ENCODE measurements at places on chromosomes 4 and X. TPM values are rescaled to one million over a fixed set of nuclear protein-coding genes. Genes with fewer than 3 reads are reported as not detected.

ARR3 gene
- not detected for total RNA-seq

LDB2 gene
- not detected for total RNA-seq

CORIN gene
- not detected for total RNA-seq

IQSEC2 gene
- total RNA-seq = 49.3 TPM

MAGEB17 gene
- total RNA-seq = not detected

YIPF6 gene
- 46.1 TPM for total RNA-seq

NAP1L5 gene
- 0.28 TPM for total RNA-seq

DNA sequence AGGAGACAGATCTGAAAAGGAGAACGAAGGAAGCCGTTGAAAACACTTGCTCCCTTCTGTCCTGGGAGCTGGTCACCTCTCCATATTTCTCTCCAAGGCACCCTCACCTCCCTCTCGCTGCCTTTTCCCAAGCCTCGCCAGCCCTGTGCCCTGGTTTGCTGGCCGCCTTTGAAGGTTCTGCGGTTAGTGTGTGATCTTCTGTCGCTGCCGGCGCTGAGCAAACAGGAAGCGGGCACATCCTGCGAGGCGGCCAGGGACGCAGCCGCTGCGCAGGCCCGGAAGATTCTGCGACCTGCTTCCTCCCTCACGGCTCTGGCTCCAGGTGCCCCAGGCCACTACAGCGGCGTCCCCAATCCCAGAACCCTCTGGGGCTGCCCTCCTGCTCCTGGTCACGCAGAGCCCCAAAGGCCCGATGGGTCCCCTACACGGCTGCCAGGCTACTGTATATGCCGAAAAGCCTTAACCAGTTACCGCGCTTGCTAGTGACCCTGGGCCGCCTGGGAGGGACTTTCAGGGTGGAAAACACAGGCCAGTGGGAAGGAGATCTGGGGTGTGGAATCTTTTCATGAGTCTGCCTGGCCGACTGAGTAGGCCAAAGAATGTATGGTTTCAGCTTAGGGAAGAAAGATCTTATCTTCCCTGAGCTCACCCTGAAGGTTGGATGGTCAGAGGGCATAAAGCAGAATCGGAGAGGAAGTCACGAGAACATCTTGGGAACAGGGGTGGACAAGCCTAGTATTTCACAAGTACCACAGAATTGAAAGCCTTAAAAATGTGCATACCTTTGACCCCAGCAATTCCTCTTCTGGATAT lies 2.3 kb upstream of the SASH3 start:
- peak; percentile 66 for DNase-seq

GRCh38 chrX:103211012-103211715 lies 3.7 kb upstream of the BEX4 start:
- DNase-seq = no peak

GRCh38 chr4:62487016-62487415 lies 1286.9 kb downstream of the ADGRL3 start:
- DNase-seq = no peak

GRCh38 chrX:149908308-149908707 lies 21.1 kb upstream of the HSFX4 start:
- no peak for DNase-seq

DNA sequence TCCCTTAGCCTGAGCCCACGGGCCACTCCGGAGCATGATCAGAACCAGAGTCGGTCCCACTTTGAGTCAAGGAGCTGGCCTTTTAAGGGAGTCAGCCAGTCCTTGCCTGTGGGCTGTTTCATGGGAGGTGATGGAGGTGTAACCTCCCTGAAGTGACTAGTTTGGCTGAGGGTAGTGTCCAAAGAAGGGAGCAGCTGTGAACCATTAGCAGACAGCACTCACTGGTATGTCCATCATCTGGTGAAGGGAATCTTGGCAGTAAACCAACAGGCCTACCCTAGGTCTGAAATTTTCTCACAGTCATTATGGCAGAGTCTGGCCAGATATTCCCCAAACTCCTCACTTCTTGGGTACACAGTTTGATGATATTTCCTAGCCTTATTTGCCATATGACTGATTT lies 12.3 kb upstream of the REPS2 start:
- no peak for DNase-seq

DNA sequence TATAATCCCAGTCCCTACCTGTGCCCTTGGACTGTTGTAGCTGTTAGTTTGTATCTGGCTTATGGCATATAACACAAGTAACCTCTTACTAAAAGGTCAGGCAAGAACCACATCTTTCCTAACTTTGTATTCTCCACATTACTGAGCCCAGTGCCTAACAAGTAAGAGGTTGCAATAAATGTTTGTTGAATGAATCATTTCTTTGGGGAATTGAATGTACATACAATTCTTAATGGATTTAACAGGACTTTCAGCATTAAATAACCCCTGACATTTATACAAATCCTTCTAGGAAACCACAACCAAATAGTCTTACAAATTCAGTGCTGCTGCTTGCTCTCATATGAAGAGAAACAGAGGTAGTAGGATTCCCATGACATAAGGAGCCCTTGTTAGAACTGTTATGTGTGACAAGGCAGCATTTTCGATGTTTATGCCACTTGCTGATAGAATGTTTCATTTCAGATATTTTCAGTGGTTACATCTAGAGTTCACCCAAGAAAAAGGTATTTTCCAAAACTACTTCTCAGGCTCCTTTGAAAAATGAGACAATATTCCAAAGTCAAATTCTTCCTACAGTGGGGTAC lies 62.0 kb downstream of the MBNL3 start:
- no peak for DNase-seq

GRCh38 chrX:136687457-136687856 lies 39.5 kb downstream of the CD40LG start:
- no peak for DNase-seq

DNA sequence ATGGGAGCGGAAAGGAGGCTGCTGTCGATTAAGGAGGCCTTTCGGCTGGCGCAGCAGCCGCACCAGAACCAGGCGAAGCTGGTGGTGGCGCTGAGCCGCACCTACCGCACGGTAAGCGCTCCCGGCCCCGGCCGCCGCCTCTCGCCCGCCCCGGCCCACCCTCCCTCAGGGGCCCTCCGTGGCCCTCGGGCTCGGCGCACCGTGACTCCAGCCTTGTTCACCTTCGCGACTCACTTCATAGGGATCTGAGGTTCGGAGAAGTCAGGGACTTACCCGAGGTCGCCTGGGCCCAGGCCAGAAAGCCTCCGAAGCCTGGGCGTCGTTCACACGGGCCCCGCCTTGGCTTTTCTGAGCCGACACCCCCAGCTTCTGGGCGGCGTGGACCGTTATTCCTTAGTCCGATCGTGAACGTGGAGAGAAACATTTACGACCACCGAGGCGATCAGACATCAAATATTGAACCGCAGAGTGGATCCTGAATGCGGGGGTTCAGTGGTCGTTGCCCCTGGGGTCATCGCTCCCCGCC lies 362 bp downstream of the NCAPG start:
- no peak for DNase-seq

DNA sequence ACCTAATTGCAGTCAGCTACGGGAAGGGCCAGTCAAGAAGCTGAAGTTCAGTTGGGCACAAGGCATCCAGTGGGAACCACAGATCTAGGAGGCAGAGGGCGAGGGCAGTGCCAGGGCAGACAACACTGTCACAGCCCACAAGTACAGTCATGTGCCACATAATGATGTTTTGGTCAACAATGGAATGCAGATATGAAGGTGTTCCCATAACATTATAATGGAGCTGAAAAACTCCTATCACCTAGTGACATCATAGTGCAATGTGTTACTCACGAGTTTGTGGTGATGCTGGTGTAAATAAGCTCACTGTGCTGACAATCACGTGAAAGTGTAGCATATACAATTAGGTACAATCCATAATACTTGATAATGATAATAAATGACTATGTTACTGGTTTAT lies 4.5 kb upstream of the TMEM255A start:
- DNase-seq = peak; percentile 89

GRCh38 chrX:151697522-151697921 lies 2.3 kb downstream of the PRRG3 start:
- DNase-seq = no peak

DNA sequence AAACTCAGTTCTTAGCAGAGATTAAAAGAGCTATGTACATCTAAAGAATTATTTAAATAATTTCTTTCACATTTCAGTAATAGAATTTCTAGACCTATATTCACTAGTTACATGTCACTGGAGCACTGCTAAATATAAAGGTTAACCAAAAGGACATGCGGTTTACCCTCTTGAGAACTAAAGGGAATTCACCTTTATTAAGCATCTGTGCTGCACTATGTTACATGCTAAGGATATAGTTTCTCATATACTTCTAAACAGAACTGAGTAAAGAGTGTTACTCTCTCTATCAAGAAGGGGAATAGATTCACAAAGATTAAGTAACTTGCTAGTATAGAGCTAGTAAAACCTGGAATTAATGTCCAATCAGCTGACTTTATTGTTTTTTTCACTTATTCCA lies 7.6 kb downstream of the SPIN3 start:
- no peak for DNase-seq
